ENCODE measurements at places on chromosomes 13 and 19.

DNA sequence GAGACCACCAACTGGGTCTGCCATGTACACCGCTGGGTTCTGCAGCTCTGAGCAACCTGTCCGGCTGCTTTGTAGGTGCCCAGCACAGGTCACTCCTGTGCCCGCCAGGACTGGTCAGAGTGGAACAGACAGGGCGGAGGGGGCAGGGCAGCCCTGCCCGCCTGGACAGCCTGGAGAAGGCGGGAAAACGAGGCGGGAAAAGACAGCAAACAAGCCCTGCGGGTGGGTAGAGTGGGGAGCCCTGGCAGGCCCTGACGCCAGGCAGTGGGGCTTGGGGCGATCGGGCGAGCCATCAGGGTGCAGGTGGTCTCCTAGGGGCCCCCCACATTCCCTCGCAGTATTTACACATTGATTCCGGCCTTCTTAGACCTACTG is 533 bp upstream of the UHRF1 start:
- H3K36me3 ChIP-seq: peaks cover 3% of the 10 kb centered on the region
- H3K27ac ChIP-seq: no peak overlapping the region
- H3K4me3 ChIP-seq: peak overlapping the region; percentile 43

GRCh38 chr13:25943658-25944057 is 108.2 kb downstream of the SHISA2 start:
- H3K36me3 ChIP-seq: no peaks in the 10 kb centered on the region
- H3K27ac ChIP-seq: no peak overlapping the region
- H3K4me3 ChIP-seq: no peak overlapping the region
- no peak for DNase-seq

- peak; percentile 82 for DNase-seq
- peaks cover 26% of the 10 kb centered on the region for H3K4me1 ChIP-seq
- peak within 1 kb of the TSS; percentile 78 for H3K27ac ChIP-seq
- peak within 1 kb of the TSS; percentile 80 for H3K4me3 ChIP-seq
Observed at GRCh38 chr13:112587764-112588489, at the start of gene TUBGCP3. TSS of gene TUBGCP3 (minus strand) at chr13:112588153. CDS start at chr13:112587980, 173 bp downstream.

DNA sequence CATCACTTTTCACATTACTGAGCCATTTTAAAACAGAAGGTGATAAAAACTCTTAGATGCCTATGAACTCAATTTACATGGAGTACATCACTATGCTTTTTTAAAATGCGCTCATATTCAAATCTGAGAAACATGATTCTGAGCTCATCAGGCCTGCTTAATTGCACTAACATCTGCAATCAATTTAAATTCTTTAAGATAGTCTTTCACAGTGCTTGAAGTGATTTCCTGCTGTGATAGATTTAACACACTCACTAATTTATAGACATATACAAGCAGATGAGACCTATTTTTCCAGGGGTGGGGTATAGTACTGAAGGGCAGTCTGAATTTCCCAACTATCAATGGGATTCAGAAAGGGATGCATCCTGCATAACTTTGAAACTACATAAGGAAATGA is 82.9 kb downstream of the DIAPH3 start:
- no peak for DNase-seq
- H3K27me3 ChIP-seq: no peaks in the 10 kb centered on the region
- H3K27ac ChIP-seq: no peak overlapping the region

DNA sequence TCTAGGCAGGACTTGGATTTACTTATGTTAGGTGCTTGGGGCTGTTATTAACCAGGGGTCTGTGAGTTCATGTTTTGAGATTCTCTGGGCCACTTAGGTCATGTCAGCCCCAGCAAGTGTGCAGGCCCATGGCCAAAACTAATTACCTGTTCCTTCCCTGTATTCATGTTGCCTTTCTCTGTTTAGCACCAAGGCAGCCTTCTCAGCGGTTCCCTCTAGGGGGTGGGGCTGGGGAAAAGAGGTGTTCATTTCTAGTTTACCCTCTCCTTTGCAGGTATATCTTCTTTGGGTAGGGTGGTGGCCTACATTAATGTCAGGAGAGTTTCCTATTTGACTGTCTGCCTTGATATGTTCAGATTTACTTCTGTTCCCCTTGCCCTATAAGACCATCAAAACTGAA is 61.7 kb downstream of the PDS5B start:
- H3K36me3 ChIP-seq: 0 out of 2 replicates have a peak, but pooled peaks cover 3% of the 10 kb centered on the region
- DNase-seq: peak; percentile 23
- H3K4me3 ChIP-seq: no peak overlapping the region
- H3K27me3 ChIP-seq: no peaks in the 10 kb centered on the region

DNA sequence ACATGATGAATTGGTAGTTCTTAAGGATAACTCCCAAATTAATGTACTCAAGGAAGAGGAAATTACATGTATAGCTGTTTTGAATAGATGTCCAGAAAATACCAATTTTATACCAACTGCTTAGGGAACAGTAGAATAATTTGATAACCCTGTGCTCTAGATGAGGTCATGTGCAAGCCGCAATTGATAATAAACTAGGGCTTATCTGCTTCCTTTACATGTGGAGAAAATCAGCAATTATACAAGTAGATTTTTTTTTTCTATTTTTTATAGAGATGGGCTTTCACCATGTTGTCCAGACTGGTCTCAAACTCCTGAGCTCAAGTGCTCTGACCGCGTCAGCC is 9.3 kb downstream of the TPT1 start:
- no peak overlapping the region for H3K4me3 ChIP-seq
- peak overlapping the region; percentile 25 for H3K27ac ChIP-seq
- DNase-seq: no peak

DNA sequence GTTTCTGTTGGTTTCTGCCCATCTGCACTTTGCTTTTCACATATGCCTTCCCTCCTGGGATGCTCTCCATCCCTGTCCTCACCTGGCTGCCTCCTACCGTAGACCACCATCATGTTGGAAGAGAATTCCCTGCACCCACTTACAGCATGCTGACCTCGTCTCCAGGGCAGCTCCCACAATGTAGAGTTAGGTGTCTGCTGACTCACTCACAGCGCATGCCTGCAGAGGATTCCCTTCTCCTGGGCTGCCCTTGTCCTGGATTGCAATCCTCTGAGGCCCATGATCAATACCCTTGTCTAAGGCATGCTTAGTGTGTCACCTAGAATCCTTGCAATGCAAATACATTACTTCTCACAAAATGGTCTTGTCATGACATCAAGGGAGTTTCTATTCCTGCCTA is 43.6 kb downstream of the STOML3 start:
- DNase-seq: no peak
- H3K4me1 ChIP-seq: peaks cover 11% of the 10 kb centered on the region
- H3K27ac ChIP-seq: no peak overlapping the region
- H3K4me3 ChIP-seq: no peak overlapping the region
- H3K36me3 ChIP-seq: no peaks in the 10 kb centered on the region

GRCh38 chr13:110277357-110277975 is 29.5 kb downstream of the COL4A1 start:
- DNase-seq: no peak
- H3K27me3 ChIP-seq: no peaks in the 10 kb centered on the region
- H3K27ac ChIP-seq: no peak overlapping the region
- no peak overlapping the region for H3K4me3 ChIP-seq
- no peaks in the 10 kb centered on the region for H3K36me3 ChIP-seq

- H3K36me3 ChIP-seq: no peaks in the 10 kb centered on the region
- H3K4me1 ChIP-seq: peaks cover 36% of the 10 kb centered on the region
- no peak for DNase-seq
- H3K27ac ChIP-seq: no peak overlapping the region
- H3K27me3 ChIP-seq: no peaks in the 10 kb centered on the region
Observed at GRCh38 chr13:102687520-102687919, 7.3 kb downstream of the METTL21C start.

GRCh38 chr13:19984430-19985218 is 26.1 kb downstream of the ZMYM2 start:
- no peaks in the 10 kb centered on the region for H3K27me3 ChIP-seq
- H3K4me1 ChIP-seq: peaks cover 57% of the 10 kb centered on the region

DNA sequence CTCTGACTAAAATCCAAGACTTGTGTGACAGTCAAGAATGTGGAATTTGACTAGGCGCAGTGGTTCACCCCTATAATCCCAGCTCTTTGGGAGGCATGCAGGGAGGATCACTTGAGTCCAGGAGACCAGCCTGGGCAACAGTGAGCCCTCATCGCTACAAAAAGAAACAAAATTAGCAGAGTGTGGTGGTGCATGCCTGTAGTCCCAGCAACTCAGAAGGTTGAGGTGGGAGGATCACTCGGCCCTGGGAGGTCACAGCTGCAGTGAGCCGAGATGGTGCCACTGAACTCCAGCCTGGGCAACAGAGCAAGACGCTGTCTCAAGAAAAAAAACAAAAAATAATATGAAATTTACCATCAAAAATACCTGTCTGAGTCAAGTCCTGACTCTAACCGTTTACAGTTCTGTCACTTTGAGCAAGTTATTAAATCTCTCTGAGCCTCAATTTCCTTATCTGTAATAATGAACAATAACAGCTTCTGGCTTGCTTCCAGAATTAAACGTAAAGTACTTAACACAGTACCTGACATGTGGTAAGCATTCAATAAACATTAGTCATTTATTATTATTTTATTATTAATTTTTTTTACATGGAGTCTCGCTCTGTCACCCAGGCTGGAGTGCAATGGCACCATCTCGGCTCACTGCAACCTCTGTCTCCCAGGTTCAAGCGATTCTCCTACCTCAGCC is 204.6 kb upstream of the TSC22D1 start:
- no peak overlapping the region for H3K27ac ChIP-seq
- no peaks in the 10 kb centered on the region for H3K4me1 ChIP-seq
- no peak for DNase-seq
- no peaks in the 10 kb centered on the region for H3K36me3 ChIP-seq
- no peak overlapping the region for H3K4me3 ChIP-seq
- H3K27me3 ChIP-seq: no peaks in the 10 kb centered on the region

GRCh38 chr13:73258406-73258805 is 199.6 kb downstream of the KLF5 start:
- peaks cover under 1% of the 10 kb centered on the region for H3K27me3 ChIP-seq
- H3K27ac ChIP-seq: peak overlapping the region; percentile 27
- H3K36me3 ChIP-seq: no peaks in the 10 kb centered on the region
- DNase-seq: no peak
- no peak overlapping the region for H3K4me3 ChIP-seq

DNA sequence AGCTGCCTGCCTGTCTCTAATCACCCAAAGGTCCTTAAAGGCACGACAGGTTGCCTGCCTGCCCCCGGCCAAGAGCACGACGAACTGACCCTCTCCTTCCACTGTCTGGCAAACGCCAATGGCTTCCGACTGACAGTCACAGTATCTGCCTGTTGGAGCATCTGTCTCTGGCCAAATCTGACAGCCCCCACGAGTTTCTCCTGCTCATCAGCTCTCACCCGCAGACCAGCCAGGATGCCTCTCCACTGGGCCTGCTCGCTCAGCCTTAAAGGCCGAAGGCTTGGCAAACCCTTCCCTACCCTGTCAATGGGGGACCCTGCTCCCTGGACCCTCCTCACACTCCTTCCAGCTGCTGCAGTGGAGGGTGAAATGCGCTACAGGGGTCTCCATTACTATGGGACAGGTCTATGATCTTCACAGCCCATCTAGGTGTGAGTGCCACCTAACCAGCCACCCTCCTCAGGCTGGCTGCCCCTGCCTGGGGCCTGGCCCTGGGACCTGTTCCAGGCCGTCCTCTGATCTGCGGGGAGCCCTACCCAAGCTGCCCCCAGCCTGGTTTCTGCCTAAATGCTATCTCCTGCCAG is 932 bp downstream of the FAM83E start:
- H3K36me3 ChIP-seq: peaks cover 38% of the 10 kb centered on the region
- no peaks in the 10 kb centered on the region for H3K27me3 ChIP-seq
- H3K27ac ChIP-seq: peak overlapping the region; percentile 96
- H3K4me3 ChIP-seq: peak overlapping the region; percentile 99
- peaks cover 50% of the 10 kb centered on the region for H3K4me1 ChIP-seq
- no peak for DNase-seq

GRCh38 chr13:110478405-110479214 is 82.9 kb downstream of the RAB20 start:
- H3K27ac ChIP-seq: peak overlapping the region; percentile 87
- peaks cover 48% of the 10 kb centered on the region for H3K36me3 ChIP-seq
- H3K4me3 ChIP-seq: no peak overlapping the region
- no peaks in the 10 kb centered on the region for H3K4me1 ChIP-seq
- H3K27me3 ChIP-seq: no peaks in the 10 kb centered on the region

DNA sequence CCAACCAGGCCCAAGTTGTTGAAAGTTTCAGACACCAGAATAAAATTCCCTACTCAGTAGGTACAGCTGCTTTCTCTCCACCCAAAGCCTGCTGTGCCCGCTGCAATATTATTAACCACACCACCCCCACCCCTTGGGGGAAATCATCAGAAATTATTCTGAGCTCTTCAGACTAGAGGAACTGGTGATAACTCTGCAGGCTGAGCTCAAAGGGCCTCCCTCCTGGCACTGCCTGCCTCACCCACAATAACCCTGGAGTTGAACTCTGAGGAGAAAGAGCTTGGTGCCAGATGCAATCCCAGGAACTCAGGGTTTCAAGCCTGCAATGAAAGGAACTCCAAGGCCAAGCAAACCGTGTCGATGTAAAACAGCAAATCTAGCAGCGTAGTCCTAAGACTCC is 381.7 kb upstream of the ZNF507 start:
- H3K4me1 ChIP-seq: peaks cover 13% of the 10 kb centered on the region
- H3K4me3 ChIP-seq: no peak overlapping the region
- H3K27me3 ChIP-seq: no peaks in the 10 kb centered on the region
- DNase-seq: no peak

GRCh38 chr13:26513931-26514330 is 43.6 kb upstream of the WASF3 start:
- H3K4me1 ChIP-seq: peaks cover 39% of the 10 kb centered on the region
- H3K36me3 ChIP-seq: peaks cover 22% of the 10 kb centered on the region
- 0 out of 2 replicates have a peak, but pooled peaks cover 4% of the 10 kb centered on the region for H3K27me3 ChIP-seq

GRCh38 chr19:49071860-49072547 is 495 bp downstream of the KCNA7 start:
- H3K27ac ChIP-seq: no peak overlapping the region
- DNase-seq: peak; percentile 94
- H3K27me3 ChIP-seq: peaks cover 89% of the 10 kb centered on the region
- H3K4me1 ChIP-seq: peaks cover 12% of the 10 kb centered on the region
- H3K4me3 ChIP-seq: peak overlapping the region; percentile 71
- no peaks in the 10 kb centered on the region for H3K36me3 ChIP-seq

- peaks cover 4% of the 10 kb centered on the region for H3K27me3 ChIP-seq
- no peak overlapping the region for H3K4me3 ChIP-seq
- peak; percentile 64 for DNase-seq
- 0 out of 2 replicates have a peak, but pooled peaks cover 2% of the 10 kb centered on the region for H3K4me1 ChIP-seq
- H3K27ac ChIP-seq: no peak overlapping the region
- H3K36me3 ChIP-seq: peaks cover 6% of the 10 kb centered on the region
Observed at GRCh38 chr13:29362849-29363604, 232.5 kb downstream of the SLC7A1 start.

- H3K4me1 ChIP-seq: no peaks in the 10 kb centered on the region
- no peak overlapping the region for H3K27ac ChIP-seq
- no peak overlapping the region for H3K4me3 ChIP-seq
Observed at GRCh38 chr13:106063591-106064313, 471.7 kb downstream of the EFNB2 start.

- no peak for DNase-seq
- H3K4me1 ChIP-seq: no peaks in the 10 kb centered on the region
- H3K27ac ChIP-seq: no peak overlapping the region
- no peak overlapping the region for H3K4me3 ChIP-seq
- H3K36me3 ChIP-seq: peaks cover 33% of the 10 kb centered on the region
Observed at GRCh38 chr13:21960108-21960507, 289.2 kb downstream of the FGF9 start.

- no peaks in the 10 kb centered on the region for H3K27me3 ChIP-seq
- no peak for DNase-seq
- no peaks in the 10 kb centered on the region for H3K4me1 ChIP-seq
- H3K4me3 ChIP-seq: no peak overlapping the region
- no peak overlapping the region for H3K27ac ChIP-seq
Observed at GRCh38 chr13:20553311-20553710, 13.6 kb upstream of the IFT88 start.
